Activated naive CD8-positive, alpha-beta T cell treated with anti-CD3 and anti-CD28 coated beads, Interleukin-2, amount 10 ng/mL, durations not matched to agents 7 days and 5 days (primary cell): ENCODE measurements at places on chromosomes 16 and 17. TPM values are rescaled to one million over a fixed set of nuclear protein-coding genes. Genes with fewer than 3 reads are reported as not detected.

DNA sequence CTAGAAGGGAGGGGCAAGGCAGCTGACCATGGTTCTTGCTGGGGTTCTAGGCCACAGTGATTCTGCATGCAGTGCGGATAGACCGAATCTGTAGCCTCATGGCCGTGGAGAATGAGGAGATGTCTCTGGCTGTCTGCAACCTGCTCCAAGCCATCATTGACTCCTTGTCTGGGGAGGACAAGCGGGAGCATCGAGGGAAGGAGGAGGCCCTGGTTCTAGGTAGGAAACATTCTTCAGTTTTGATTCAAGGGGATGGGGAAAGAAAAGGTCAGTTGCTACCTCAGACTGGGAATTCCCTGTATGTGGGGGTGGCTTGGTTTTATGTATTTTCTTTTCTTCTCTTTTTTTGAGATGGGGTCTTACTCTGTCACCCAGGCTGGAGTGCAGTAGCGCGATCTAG is 7.6 kb downstream of the UNC45B start:
- H3K4me3 ChIP-seq = no peak overlapping the region
- H3K27ac ChIP-seq = no peak overlapping the region
- H3K4me1 ChIP-seq = peaks cover 8% of the 10 kb centered on the region

- no peak overlapping the region for H3K4me3 ChIP-seq
- no peak for DNase-seq
- H3K36me3 ChIP-seq = no peaks in the 10 kb centered on the region
- H3K27me3 ChIP-seq = no peaks in the 10 kb centered on the region
Observed at GRCh38 chr16:79843145-79843544, 242.6 kb upstream of the MAF start.

DNA sequence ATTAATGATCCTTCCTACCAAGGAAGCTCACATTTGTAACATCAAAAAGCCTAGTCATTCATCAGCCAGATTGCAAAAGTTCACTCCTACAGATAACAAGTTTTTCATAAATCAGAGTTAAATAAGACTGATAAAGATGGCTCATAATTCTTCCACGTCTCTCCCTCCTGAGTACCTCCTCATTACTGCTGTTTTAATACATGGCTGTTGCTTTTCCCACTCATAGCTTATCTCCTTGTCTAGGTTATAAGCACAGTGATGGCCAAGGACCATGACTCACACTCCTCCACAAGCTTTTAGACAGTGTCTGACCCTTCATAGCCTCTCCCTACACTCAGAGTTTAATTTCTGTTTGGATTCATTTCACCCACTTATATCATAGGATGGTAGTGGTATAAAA is 100.9 kb upstream of the MON1B start:
- no peak for DNase-seq
- no peak overlapping the region for H3K27ac ChIP-seq
- H3K4me3 ChIP-seq = no peak overlapping the region
- peaks cover 3% of the 10 kb centered on the region for H3K27me3 ChIP-seq

Gene SLC2A4
- not detected for total RNA-seq

DNA sequence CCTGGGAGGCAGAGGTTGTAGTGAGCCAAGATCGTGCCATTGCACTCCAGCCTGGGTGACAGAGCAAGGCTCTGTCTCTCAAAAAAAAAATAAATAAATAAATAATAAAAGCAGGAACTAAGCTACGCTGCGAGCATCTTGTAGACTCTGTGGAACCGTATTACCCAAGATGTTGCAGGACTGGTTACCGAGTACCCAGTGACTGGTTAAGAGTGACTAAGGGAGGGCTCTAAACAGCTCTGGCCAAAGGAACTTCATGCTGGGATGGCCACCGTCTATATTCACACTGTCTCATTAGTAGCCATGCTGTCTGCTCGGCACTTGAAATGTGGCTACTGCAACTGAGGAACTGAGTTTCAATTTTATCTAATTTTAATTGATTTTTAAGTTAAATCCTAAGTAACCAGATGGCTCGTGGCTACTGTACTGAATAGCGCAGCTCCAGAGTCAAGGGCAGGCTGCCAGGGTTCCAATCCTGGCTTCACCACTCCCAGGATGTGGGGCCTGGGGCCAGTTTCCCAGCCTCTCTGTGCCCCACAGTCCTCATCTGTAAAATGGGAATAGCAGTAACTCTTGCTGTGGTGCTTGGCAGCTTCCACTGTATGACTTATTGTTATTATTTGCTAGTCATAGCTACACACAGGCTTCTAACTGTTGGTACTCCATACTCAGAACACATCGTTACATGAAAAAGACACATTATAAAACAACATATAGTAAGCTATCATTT is 3.0 kb downstream of the NTAN1 start:
- H3K27me3 ChIP-seq = no peaks in the 10 kb centered on the region
- no peak overlapping the region for H3K4me3 ChIP-seq
- no peak overlapping the region for H3K27ac ChIP-seq
